ELR (cell line): ENCODE measurements at places on chromosomes 12 and 14.

- DNase-seq = peak; percentile 93
Observed at GRCh38 chr12:53098354-53098981, 1.0 kb downstream of the IGFBP6 start.

DNA sequence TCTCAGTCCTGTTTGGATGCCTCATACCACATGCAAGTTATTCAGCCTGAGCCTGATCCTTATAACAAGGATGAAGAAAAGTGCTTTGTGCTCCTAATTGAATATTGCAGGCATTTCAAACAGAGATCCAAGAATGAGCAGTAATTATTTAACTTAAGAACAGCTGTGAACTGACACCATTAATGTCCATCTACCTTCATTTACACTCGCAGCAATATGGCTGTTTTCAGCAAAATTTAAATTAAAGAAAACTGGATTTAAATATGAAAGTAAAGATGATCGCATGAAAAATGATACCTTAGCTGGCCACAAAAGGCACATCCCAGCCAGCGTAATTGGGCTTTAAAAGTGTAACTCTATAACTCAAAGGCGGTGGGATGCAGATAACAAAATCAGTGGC is 466.3 kb downstream of the GALC start:
- DNase-seq = no peak

DNA sequence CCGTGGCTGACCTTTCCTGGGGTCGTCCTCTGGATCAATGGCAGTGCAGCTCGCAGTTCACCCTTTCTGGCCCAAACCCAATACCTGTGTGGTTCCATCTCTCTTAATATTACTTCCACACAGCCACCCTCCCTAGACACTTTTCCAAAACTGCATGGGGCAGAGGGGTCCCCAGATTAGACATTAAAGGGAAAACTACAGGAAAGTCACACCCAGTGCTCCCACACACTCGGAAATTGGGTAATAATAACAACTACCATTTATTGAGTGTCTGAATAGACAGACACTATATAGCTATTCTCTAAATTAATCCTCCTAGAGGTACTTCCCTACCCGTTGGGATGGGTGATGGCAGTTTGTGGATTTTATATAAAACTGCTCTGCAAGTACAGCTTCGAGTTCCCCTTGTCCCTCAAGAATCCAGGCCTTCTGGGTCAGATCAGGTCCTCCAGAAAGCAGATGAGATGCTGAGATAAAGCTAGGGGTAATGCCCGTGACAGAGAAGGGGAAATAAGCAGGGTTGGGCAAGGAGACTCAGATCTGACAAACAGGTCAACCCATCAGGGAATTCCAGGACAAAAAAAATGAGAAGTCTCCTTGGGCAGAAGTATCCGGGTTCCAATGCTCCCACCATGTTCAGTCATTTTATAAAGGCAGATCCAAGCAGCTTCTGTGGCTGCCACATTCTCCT is 795 bp upstream of the PXN start:
- no peak for DNase-seq

DNA sequence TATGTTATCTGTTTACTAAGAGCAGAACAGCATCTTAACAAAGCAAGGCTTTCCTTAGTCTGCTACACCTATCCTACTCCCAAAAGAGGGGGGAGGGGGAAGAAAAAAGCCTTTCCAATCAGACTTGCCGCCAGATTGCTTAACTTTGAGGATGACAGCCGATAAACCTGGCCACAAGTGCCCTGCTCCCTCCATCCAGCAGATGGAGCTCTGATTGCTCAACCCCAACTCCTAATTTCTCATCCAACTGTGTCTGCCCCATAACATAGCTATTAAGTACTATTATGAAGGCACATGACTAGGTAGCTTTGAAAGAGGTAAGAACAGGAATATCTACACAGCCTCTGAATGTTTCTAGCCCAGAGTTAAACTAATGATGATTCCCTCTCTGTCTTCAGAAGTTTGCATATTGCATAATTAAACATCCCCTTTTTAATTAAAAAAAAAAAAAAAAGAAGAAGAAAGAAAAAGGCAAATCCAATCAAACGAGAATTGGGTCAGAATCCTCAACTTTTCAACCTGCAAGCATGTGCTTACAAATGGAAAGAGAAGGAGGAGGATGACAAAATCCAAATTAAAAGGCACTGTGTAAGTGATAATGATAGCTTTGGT is 247.4 kb downstream of the GALC start:
- DNase-seq = peak; percentile 15

DNA sequence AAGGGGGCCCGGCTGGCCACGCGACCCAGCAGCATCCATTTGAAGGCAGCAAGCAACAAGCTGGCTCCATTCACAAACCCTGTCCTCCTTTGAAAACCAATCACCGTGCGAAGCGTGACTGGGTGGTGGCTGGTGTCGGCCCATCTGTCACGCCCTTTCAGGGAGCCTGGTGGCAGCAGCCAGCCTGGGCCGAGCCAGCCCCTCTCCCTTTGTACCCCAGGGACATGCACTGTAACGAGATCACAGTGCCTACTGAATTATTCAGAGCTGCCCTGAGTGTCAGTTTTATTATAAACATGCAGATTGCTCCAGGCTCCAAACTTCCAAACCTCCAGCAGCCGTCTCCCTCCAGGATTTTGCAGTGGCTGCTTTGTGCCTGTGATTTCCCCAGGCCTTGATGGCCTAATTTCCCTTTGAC is 22.3 kb upstream of the CTDSP2 start:
- DNase-seq = no peak

DNA sequence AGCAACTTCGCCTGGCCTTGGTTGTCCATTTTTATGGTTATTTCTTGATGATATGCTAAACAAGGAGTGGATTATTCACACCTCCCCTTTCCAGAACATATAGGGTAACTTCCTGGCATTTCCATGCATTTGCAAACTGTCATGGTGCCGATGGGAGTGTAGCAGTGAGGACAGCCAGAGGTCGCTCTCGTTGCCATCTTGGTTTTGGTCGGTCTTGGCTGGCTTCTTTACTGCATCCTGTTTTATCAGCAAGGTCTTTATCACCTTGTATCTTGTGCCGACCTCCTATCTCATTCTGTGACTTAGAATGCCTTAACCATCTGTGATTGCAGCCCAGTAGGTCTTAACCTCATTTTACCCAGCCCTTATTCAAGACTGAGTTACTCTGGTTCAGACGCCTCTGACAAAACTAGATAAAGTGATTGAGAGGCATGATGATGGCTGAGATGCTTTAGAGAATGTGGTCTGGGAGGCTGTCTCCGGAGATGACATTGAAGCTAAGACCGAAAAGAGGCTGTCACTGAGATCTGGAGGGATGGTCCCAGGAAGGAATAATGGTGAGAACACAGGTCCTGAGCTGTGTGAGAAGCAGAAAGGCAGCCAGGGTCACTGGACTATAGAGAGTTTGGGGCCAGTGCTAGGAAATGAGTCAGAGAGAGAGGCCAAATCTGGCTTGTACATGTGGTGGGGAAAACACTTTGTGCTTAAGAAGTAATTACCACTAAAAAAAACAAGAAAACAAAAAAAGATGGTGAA is 2.9 kb downstream of the GLT1D1 start:
- DNase-seq = no peak

DNA sequence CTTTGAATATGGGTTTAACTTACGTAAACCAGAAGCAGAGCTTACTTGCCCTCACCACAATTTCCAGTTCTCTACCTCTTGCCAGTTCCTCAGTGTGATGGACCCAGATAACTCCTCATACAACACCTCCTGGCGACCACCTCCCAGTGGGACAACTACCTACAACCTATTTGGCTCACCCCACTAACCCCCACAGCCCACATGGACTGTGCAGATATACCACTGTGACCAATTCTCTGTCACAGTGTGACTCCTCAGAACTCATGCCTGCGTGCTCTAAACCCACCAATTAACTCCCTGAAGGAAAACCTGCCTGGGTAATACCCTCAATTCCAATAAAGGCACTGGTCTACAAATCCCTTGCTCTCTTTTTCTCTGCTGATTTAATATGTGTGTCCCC is 311.7 kb downstream of the DIO2 start:
- no peak for DNase-seq

- peak; percentile 94 for DNase-seq
Observed at GRCh38 chr14:101964297-101965180, at the start of gene DYNC1H1. TSS of gene DYNC1H1 (plus strand) at chr14:101964573. CDS start at chr14:101964692, 119 bp downstream.

- DNase-seq = no peak
Observed at GRCh38 chr14:99124482-99125105, 147.4 kb downstream of the BCL11B start.

- no peak for DNase-seq
Observed at GRCh38 chr14:102727336-102728095, 49.7 kb upstream of the TRAF3 start.

DNA sequence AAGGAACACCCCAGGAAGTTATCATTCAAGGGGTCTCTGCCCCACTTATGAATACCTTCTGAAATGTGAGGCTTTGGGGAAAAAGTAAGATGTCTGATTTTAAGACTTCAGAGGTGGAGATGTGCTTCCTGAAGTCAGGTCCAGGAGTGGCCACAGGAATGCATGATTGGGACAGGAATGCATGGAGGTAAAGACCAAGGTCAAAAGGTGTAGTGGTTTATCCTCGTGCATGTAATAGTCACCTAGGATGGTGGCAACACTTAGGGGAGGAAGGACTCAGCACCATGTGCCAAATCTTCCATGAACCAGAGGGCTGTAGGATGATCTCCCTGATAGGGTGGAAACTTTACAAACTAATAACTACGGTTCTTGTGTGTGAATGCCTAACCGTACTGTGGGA is 217.3 kb downstream of the C12orf75 start:
- DNase-seq = no peak

DNA sequence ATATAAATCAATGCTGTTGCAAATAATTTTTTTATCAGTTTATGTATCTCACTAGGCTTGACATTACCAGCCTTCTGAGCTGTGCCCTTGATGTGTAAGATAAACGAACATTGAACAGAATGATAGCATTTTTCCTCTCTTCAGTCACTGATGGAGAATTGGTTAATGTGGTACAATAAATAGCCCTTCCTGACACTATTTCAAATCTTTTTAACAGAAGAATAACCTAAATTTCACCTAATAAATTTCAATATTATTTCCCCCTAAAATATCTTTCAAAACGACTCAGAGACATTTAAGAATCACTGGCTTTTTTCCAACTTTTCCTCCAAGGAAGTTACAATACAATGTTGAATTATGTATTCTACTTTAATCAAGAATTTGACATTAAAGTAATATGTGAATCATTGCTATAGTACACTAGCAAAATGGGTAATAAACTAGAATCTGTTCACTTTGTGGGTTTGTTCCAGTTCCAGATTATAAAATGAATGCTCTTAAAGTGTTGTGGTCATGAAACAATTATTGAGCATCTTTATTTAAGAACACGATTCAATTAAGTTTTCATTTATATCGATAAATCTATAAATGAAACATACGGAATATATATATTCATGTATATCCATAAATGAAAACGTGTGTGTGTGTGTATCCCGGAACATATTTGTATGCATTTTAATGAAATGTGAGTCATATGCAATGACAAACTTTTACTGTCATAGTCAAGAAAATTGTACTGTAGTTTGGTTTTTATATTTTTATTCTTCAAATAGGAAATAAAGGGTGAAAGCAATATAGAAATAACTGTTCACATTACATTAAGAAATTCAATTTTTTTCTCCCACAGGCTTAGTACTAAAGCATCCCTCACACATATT is 2.5 kb upstream of the ATP2B1 start:
- DNase-seq = peak; percentile 54

- DNase-seq = peak; percentile 76
Observed at GRCh38 chr12:59698600-59698999, 102.8 kb downstream of the SLC16A7 start.

GRCh38 chr12:6375269-6376078 is at the start of gene SCNN1A:
TSS of gene SCNN1A (minus strand) at chr12:6375563. CDS start at chr12:6374783, 780 bp downstream.
- DNase-seq = no peak

DNA sequence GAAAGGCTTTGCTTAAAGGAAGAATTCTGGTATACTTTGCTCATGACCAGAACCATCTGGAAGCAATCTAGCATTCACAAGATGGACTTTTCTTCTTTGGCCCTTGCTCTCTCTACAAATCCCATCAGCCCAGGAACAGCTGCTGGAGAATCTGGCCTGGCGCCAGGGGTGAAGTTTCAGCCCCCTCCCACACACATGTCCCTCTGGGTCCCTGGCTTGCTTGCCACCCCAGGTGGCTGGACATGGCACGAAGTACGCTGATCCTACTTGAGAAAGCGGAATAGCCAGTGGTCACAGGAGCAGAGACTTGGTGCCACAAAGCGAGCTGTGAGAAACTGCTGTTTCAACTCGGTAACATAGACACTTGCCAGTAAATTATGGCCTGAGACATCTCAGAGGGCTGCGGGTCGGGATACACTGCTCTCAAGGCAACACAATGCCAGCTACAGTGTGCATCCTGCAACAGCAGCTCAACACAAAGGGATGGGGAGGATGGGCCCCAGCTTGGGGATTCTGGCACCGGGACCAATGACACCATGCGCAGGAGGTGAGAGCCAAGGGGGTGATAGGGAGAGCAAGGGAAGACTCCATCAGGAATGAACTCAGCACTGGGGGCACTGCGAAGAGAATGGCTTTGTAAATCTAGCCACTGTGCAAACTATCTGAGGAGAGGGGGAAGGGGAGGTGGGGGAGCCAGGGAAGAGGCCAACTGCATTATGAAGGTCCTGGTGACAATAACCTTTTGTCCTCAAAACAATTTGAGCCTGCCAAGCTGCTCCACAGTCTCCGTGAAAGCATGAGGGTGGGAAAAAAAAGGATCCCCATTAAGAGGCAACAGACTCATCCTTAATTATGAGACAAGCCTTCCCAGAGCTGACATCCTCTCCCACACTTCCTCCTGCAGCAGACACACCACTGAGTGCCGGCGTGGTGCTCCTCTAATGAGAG is 219.9 kb downstream of the PPM1H start:
- DNase-seq = no peak

- DNase-seq = peak; percentile 70
Observed at GRCh38 chr14:42110167-42110566, 503.5 kb downstream of the LRFN5 start.

GRCh38 chr14:54555651-54556050 is 11.3 kb upstream of the SAMD4A start:
- peak; percentile 24 for DNase-seq

DNA sequence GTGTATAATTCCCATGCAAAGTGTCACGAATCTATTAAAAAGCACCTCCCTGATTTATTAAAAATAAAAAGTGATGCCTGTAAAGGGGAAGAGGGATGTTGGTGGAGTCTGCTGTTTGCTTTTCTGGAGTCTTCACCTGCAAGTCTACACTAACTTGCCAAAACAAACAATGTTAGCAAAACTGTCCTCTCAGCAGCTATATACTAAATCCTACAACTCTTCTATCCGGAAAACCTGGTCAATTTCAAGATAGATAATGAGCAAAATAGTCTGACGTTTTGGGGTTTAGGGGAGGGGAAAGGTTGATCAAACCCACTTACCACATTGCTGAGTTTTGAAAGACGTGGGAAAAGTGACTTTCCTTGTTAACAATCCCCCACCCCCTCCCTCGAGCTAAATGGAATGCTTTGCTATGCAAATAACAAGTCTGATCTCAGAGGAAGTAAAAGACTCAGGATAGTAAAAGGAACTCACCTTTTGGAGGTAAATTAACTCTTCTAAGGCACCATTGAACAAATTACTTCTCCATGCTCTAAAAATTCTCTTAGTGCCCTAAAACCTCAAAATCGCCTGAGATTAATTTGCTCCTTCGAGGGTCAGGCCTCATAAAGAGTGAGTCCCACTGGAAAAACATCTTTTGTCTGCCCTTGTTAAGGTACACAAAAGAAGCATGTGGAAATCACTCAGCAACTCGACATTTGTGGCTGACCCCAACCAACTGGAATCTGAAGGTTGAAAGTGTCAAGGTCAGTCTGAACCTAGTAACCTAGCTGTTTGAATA is 13.5 kb downstream of the BMP4 start:
- DNase-seq = no peak

- no peak for DNase-seq
Observed at GRCh38 chr12:55744340-55745030, 1.6 kb downstream of the GDF11 start.
